ENCODE measurements at places on chromosomes 3 and 15. TPM values are rescaled to one million over a fixed set of nuclear protein-coding genes. Genes with fewer than 3 reads are reported as not detected.

GABRR3 gene
- not detected for total RNA-seq

DYNLT2B gene
- total RNA-seq, result 25.1 TPM

VPS33B gene
- total RNA-seq, result 16.5 TPM

TRIM42 gene
- total RNA-seq, result not detected

Measured in A549 treated with Hydrocortisone at 1 μM for 4 hours (cell line).